Fibroblast of the conjunctiva (primary cell): ENCODE measurements at places on chromosomes 7 and 10.

DNA sequence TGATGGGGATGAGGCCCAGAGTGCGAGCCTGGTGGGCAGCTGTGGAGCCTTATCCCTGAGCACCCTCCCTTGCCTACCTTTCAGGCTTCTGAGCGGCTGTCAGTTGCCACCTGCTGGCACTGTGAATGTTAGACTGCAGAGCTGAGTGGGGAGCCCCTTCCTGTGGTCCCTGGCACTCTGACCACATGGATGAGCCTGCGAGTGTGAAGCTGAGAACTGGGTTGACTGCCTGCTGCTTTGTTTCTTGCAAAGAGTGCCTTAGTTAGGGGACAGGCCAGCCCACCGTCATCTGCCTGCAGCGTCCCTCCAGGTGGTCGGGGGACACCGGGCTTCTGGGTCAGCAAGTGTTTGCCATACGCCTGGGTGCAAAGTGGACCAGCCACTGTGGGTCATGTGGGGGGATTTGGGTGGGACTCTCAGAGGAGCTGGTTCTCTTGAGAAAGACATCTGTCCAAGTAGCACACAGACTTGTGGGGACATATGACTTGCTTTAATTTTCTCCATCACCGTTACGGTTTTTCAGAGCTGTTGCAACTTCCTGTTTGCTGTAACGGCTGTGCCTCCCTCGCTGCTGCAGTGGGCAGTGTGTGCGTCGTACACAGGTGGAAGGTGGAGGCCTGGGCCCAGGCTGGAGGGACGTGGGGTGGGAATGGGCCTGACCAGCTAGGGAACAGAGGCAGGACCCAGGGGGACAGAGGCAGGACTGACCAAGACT, 13.7 kb downstream of the INPP5A start:
- no peak for DNase-seq

DNA sequence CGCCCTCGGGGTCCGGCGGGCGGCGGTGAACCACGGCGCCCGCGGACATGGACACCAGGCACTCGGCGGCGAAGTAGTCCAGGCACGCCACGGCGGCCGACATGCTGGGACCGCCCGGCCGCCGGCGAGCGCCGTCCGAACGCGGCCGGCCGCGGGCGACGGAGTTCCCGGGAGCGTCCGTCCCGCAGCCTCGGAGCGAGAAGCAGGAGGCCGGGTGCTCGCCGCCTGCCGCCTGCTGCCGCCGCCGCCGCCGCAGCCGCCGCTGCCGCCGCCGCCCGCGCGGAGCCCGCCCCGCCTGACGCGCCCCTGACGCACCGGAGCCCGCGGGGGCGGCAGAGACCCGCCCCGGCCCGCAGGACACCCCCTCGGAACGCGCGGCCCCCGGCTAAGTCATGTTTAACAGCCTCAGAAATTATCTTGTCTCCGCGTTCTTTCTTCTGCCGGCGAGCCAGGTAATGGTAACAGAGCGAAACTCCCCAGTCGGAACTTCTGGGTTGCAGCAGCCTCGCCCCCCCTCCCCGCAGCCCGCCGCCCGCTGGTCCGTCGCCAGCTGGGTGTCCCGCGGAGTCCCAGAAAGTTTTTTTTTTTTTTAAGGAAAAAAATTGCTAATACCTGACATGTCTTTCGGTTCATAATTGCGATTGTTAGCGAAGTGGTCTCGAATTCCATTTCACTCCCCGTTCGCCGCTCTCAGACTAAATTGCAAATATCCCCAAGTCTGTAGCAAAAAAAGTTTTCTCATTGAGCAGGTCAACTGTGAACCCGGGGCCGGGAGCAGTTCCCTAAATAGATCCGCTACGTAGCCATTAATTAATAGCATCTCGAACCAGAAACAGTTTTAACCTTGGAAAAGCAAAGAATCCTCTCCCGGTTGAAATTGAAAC, at the start of gene KLF14:
Gene KLF14 (minus strand): TSS at position 277 of the 884 bp plus-strand sequence. CDS start 174 bp downstream, at position 103.
- DNase-seq = no peak

DNA sequence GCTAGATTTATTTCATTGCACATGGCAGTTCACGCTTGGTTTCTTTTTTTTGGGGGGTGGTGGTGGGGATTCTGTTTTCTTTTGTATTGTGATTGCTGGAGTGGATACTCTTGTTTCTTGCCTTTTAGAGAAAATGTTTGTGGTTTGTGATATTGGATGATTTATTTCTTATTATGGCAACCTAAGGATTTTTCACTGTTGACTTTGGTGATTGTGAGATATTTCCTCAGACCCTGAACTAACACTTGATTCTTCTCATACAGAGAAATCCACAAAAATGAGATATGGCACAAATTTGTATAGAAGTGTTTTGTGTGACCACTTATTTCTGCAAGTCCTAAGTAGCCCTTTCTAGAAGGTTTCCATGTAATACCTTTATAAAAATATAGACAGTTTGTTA, 871.1 kb downstream of the LRMDA start:
- no peak for DNase-seq

GRCh38 chr10:14429043-14429700, 98.4 kb upstream of the FRMD4A start:
- no peak for DNase-seq

GRCh38 chr10:118832241-118832651, 77.5 kb upstream of the CACUL1 start:
- DNase-seq = no peak

DNA sequence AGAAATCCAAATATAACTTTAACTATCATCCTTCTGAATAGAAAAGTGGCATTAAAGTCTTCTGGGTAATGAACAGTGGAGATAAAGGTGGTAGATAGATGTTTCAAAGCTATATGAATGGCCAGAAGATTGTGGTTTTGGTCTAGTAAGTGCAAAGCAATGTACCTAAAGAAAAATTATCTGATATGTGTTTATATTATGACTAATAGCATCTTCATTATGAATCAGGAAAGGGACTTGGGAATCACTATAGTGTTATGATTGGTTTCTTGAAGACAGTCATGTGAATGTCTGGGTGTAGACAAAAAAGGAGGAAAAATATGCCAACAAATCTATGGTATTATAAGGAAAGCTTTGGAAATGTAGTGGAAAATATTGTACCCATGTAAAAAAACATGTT, 3.0 kb downstream of the ZNF518A start:
- DNase-seq = no peak

- DNase-seq = peak; percentile 67
These were observed 181.3 kb downstream of the TAX1BP1 start for GRCh38 chr7:27921081-27921836.

- DNase-seq = no peak
These were observed 9.1 kb downstream of the LANCL2 start for GRCh38 chr7:55374213-55374612.

- DNase-seq = no peak
These were observed 69.2 kb upstream of the INSIG1 start for GRCh38 chr7:155228459-155228845.

GRCh38 chr10:21518149-21518640, 7.3 kb downstream of the SKIDA1 start:
- no peak for DNase-seq

DNA sequence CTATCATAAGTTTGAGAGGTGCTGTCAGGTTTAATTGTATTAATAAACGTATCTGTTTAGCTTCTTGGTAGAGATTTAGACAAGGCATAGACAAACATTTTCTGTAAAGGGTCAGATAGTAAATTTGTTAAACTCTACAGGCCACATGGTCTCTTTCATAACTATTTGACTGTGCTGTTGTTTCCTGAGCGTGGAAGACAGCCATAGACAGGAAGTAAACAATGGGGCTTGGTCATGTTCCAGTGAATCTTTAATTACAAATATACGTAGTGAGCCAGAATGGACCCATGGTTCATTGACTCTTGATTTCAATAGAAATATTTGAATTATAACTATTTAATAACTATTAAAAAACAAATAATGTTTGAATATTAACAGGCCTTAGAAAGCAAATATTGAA, 451.1 kb downstream of the SH2D4B start:
- DNase-seq = no peak

- no peak for DNase-seq
These were observed 148.1 kb downstream of the HERPUD2 start for GRCh38 chr7:35546691-35547429.

GRCh38 chr10:13003004-13003403, 1.5 kb upstream of the CCDC3 start:
- DNase-seq = peak; percentile 12

- no peak for DNase-seq
These were observed 39.2 kb downstream of the CAMK2B start for GRCh38 chr7:44286182-44286617.

DNA sequence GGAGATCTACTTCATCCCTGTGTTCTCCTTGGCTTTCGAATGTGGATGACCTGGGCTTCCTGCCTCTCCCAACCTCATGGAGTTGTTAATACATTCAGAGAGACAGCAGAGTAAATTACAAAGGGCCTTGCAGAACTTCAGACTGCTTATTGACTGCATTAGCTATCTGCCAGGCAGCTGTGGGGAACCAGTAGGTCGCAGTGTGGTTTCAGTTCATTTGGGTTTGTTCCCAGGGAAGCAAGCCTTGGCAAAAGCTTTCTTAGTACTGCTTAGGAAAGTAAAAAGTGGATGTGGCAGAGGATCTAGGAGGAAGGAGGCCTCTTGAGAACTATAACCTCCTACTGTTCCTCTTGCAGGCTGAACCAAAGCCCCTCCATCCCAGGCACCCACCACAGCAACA, 9.2 kb downstream of the NPFFR1 start:
- DNase-seq = peak; percentile 32

DNA sequence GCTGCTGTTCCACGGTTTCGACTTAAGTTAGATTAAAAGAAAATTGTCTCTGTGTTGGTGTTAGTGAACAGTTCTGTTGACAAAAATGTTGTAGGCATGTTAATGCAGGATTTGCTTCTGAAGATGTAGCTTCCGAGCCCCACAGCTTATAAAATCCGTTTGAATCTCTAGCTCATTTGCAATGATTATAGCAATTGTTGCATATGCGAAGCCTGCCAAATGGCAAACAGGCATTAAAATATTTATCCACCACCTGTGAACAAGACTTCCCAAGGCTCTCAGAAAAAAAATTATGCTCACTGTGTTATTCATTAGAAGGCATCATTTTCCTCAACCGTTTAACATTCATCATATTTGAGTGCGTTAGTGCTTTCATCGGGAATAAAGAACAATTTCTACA, 14.3 kb downstream of the CFAP58 start:
- DNase-seq = no peak

DNA sequence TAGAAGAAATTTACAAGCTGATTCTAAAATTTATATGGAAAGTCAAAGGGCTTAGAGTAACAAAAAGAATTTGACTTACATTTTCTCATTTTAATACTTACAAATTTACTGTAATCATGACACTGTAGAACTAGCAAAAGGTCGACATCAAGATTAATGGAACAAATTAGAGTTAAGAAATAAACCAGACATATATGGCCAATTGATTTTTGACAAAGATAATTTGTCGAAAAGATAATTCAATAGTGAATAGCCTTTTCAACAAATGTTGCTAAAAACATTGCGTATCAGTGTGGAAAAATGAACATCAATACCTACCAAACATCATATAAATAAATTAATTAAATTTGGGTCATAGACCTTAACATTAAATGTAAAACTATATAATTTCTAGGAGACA, 955.5 kb upstream of the AUTS2 start:
- DNase-seq = no peak

- DNase-seq = no peak
These were observed 257.9 kb downstream of the AHR start for GRCh38 chr7:17556247-17556956.

GRCh38 chr7:30911561-30911969, at the start of gene AQP1:
TSS of gene AQP1 (plus strand) at chr7:30911853. CDS start at chr7:30911910, 57 bp downstream.
- DNase-seq = peak; percentile 29

GRCh38 chr7:18290223-18290622, 205.3 kb upstream of the HDAC9 start:
- DNase-seq = no peak

DNA sequence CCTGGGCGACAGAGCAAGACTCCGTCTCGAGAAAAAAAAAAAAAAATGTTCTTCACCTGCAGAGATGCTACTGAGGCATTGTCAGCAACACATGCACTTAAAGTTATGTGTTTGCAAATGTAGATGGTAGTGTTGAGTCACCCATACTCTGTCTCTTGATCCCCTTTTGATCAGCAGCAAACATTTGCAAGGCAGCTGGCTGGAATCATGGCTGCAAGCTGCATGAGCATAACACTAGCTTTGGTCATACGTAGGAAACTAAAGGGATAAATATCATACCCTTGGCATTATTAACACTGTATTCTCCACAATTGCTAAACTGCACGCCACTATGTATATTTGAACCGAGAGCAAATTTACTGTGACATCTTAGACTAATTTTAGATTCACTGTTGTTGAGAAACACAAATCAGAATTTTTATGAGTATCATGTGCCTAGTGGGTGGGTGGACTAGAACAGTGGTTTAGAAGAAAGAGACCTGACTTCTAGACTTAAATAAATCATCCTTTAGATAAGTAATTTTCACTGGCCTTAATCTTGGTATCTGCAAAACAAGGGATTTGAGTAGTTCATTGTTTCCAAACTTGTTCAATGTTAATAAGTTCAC, 229.3 kb upstream of the MEOX2 start:
- DNase-seq = no peak

DNA sequence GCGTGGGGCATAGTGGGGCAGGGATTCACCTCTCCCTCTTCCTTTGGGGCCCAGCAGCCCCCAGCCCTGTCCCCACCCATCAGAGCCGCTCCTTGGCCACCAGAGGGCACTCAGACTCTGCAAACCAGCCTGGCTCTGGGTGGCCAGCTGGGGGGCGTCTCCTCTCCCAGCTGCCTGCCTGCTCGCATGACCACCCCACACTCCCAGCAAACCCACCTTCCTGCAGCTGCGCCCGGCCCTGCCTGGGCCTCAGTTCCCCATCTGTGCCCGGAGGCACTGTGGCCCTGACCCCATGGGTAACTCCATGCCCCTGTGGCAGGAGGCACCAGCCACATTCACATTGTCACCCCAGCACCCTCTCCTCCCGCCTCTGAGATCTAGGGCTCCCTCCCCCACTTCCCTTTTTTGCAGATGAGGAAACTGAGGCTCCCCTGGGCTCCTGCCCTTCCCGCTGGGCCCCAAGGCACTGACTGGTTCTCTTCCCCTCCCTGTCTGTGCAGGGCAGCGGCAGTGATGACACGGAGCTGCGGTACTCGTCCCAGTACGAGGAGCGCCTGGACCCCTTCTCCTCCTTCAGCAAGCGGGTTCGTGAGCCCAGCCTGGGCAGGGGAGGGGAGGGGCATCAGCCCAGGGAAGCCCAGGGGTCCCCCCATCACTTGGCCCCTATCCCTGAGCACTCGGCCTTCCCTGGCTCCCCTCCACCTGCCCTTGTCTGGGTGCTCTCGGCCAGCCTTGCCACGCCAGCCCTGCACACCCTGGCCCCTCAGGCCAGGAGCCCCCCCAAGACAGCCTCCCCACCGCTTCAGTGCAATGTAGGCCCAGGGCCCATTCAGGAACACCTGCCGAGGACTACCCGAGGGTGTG, 6.9 kb upstream of the SH2B2 start:
- DNase-seq = peak; percentile 33
